ENCODE measurements at places on chromosomes 2 and 18. TPM values are rescaled to one million over a fixed set of nuclear protein-coding genes. Genes with fewer than 3 reads are reported as not detected.

ASTL gene
- polyA plus RNA-seq, result 0.04 TPM

TMEM87B gene
- 37.5 TPM for polyA plus RNA-seq

CCDC148 gene
- 0.61 TPM for polyA plus RNA-seq

CD207 gene
- polyA plus RNA-seq, result 1.9 TPM

GRCh38 chr2:109009920-109010610, 21.0 kb upstream of the EDAR start:
- no peaks in the 10 kb centered on the region for H3K36me3 ChIP-seq
- no peak for DNase-seq
- no peak overlapping the region for H3K4me3 ChIP-seq
- peaks cover 5% of the 10 kb centered on the region for H3K27me3 ChIP-seq
- peaks cover 6% of the 10 kb centered on the region for H3K4me1 ChIP-seq

DNA sequence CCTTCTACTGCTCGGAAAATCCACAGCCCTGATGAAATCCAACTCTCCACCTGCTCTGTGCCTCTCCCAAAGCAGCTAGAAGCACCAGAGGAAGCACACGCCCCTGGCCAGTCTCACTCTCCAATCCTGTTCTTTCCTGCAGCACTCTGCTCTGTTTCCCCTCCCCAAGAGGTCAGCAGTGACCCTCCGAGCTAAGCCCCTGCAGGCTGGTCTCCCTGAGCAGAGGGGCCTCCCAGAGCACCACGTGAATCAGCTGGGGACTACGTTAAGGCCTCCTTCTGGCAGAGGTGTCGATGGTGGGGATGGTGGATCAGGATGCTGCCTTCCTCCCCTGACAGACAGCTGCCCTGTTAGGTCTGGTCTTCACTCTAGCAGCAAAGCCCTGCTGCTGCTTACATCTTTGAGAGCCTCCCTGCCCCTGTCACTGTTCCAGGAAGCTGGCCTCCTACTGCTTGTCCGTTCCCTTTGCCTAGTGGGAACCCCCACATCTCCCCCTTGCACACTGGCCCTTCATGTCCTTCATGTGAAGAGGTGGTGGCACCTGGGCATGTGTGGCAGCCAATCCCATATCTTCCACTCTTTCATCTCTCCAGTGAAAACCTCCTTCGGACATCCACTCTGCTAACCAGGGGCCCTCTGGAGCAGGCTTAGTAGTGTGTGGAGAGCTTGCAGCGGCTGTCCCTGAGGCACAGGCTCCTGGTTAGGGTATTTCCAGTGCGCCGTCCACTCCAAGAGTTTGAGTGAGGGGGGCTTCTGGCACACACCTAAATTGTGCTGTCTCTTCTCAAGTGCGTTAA, 307.5 kb upstream of the HS6ST1 start:
- H3K27me3 ChIP-seq, result no peaks in the 10 kb centered on the region
- no peaks in the 10 kb centered on the region for H3K4me1 ChIP-seq
- no peak overlapping the region for H3K4me3 ChIP-seq
- no peaks in the 10 kb centered on the region for H3K36me3 ChIP-seq

DNA sequence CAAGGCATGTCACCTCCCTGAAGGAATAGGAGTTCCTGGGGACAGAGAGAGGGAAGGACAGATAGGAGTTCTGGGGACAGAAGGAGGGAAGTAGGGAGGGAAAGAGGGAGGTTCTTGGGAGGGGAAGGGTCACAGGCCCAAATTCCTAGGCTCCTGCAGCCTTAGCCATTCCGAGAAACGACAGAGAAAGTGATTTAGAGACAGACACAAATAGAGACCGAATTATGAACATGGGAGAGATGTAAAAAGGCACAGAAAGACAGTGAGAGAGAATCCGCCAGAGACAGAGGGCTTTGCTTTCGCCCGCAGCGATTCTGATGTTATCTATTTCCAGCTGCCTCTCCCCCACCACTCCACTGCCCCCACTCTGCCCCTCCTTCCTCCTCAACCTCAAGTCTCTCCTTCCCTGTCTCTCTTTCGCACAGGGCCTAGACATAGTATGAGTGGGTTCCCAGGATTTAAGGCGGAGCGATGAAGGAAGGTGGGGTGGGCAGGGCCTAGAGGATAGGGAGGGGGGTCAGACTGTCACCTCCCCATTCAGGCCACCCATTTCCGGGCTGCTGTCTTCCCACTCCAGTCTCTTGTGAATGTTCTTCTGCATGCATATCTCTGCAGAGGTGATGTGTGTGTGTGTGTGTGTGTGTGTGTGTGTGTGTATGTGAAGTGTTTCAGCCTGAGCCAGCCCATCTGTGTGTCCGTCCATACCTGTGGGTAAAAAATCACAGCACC, 3.3 kb upstream of the WNT6 start:
- H3K27me3 ChIP-seq, result peaks cover 87% of the 10 kb centered on the region
- DNase-seq, result no peak
- no peak overlapping the region for H3K4me3 ChIP-seq
- H3K27ac ChIP-seq, result no peak overlapping the region
- no peaks in the 10 kb centered on the region for H3K36me3 ChIP-seq

GATA6 gene
- 85.1 TPM for polyA plus RNA-seq

LYG1 gene
- polyA plus RNA-seq, result 3.1 TPM

HOXD8 gene
- polyA plus RNA-seq, result 4.0 TPM

DNA sequence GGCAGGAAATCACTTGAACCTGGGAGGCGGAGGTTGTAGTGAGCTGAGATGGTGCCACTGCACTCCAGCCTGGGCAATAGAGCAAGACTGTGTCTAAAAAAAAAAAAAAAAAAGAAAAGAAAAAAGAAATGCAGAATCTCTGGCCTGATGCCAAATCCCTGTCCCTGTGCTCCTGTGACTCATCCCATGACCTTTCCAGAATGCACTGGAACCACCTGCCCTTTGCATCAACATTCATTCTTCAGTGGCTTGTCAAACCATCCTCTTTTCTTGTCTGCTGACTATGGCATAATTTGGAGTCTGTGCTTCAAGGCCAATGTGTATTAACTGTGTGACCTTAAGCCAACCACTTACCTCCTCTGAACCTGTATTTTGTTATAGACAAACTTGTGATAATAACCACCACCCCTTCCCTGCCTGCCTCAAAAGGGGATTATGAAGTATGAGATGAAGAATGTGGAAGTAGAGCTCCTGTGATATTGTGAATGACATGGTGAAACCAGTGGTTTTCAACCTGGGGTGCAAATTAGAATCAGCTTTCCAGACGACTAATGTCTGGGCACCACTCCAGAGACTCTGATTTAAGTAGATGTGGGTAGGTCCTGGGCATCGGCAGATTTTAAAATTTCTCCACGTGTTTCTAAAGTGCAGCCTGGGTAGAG, 189.3 kb downstream of the CLIP4 start:
- no peak overlapping the region for H3K4me3 ChIP-seq
- peaks cover 3% of the 10 kb centered on the region for H3K27me3 ChIP-seq
- H3K27ac ChIP-seq, result no peak overlapping the region

DNA sequence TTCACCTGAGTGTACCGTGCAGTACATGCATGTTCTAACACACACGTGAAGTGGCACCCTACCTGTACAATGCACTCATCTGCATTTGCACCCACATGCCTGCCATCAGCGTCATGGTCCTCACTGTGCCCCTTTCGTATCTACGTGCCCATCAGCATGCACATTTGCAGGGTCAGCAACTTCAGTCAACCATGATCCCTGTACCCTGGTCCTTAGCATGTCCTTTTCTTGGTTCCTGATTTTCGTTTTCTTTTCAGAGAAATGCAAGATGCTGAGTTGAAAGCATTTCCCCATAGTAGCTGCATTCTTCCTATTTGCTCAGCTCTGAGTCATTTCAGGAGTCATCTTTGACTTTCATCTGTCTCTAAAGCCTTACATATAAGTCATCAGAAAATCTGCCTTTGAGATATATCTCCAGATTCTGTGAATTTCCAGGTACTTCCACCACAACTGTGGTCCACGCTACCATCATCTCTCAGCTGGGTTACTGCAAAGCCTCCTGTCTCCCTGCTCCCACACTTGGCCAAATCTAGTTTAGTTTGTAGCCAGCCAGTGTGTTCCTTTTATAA, 14.7 kb upstream of the PUM2 start:
- no peaks in the 10 kb centered on the region for H3K27me3 ChIP-seq
- H3K27ac ChIP-seq, result no peak overlapping the region
- H3K36me3 ChIP-seq, result no peaks in the 10 kb centered on the region
- H3K4me3 ChIP-seq, result no peak overlapping the region

HOXD12 gene
- not detected for polyA plus RNA-seq

GRCh38 chr2:127410871-127411652, 7.2 kb upstream of the PROC start:
- no peak overlapping the region for H3K27ac ChIP-seq
- H3K4me1 ChIP-seq, result peaks cover 10% of the 10 kb centered on the region
- no peak for DNase-seq
- H3K4me3 ChIP-seq, result no peak overlapping the region
- H3K36me3 ChIP-seq, result no peaks in the 10 kb centered on the region
- no peaks in the 10 kb centered on the region for H3K27me3 ChIP-seq

SCTR gene
- polyA plus RNA-seq, result 62.9 TPM
